ENCODE measurements at places on chromosomes 7 and 10.

GRCh38 chr10:9868499-9868898 lies 1149.2 kb upstream of the CELF2 start:
- no peak for DNase-seq

DNA sequence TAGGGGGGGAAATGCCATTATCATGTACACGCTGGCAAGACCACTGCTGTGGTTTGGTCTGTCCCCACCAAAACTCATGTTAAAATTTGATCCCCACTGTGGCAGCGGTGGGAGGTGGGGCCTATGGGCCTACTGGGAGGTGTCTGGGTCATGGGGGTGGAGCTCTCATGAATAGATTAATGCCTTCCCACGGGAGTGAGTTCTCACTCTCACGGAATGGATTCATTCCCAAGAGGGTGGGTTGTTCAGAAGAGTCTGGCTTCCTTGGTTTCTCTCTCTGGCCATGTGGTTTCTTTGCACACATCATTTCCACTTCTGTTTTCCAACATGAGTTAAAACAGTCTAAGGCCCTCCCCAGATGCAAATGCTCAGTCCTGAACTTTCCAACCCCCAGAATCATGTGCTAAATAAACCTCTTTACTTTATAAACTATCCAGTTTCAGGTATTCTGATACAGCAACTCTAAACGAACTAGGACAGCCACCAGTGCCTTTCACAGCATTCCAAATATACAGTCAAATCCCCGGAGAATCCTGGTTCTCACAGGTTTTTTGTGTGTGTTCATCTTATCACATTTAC lies 44.3 kb downstream of the SMURF1 start:
- DNase-seq = no peak

- DNase-seq = no peak
Observed at GRCh38 chr7:109579901-109580300, 1010.2 kb downstream of the DNAJB9 start.

GRCh38 chr10:112379635-112380296 lies 5.8 kb downstream of the ACSL5 start:
- DNase-seq = no peak

DNA sequence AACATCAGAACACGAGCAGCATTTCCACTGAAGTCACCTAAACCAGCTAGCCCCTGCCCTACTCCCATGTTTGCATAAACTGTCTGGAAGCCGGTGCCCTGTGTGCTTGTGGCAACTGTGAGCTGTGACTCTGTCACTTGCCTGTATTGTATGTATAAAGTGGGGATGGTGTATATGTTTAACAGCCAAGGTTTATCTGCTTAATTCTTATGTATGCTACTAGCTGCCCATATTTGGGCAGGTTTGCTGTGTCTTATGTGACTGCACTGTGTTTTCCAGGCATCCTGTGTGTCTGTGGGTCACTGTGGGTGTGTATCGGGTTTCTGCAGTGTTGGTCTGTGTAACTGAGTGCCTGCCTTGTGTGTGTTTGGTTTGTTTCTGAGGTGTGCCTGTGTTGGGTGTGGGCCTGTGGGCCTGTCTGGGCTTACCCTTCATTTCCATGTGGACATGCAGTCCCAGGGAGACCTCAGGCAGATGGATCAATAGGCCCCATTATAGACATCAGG lies 9.3 kb downstream of the LBX1 start:
- no peak for DNase-seq

DNA sequence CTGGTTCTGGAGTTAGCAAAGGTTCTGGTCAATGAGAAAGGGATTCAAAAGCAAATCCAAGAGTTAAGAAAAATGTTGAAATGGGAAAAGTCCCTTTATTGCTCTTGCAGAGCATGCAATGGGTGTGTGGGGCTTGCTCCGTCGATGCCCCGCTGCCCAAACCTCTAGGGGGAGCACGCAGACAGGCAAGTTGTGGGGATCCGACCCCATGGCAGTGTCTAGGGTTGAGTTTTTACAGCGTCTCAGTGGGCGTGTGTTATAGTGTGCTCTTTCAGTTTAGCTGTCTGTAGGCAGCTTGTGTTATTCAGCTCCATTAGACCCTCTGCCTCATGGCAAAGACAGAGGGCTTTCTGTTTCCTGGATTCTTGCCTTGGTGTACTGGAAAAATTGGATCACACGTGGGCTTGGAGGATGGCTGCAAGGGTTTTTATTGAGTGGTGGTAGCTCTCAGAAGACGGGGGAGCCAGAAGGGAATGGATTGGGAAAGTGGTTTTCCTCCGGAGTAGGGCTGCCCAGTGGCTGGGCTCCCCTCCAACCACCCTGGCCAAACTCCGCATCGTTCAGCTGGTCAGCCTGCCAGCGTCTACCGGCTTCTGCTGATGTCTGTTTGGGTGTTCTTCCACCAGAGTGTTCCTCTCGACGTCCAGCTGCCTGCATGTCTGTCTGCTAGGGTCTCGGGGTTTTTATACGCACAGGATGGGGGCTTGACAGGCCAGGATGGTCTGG lies 102.3 kb upstream of the PLXDC2 start:
- no peak for DNase-seq

DNA sequence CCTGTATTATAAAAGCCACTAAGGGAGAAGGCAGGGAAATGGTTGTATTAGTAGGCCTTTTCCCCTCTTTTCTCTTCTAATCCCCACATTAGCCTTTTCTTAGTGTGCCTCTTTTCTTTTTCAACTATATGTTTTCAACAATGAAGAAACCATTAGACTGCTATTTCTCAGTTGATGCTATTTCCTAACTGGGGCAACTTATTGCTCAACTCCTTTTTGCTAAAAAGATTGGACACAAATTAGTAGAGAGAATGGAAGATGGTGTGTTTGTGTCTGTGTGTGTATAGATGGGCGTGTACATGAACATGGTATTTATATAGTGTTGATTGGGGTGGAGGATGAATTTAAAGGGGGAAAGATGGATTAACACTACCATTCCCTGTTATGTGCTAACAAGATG lies 28.4 kb downstream of the TBC1D12 start:
- DNase-seq = no peak

GRCh38 chr10:93481637-93482144 lies 443 bp downstream of the MYOF start:
- DNase-seq = no peak

- DNase-seq = no peak
Observed at GRCh38 chr10:17562614-17563013, 54.6 kb downstream of the HACD1 start.

- no peak for DNase-seq
Observed at GRCh38 chr10:50605951-50606270, 17.8 kb downstream of the SGMS1 start.

DNA sequence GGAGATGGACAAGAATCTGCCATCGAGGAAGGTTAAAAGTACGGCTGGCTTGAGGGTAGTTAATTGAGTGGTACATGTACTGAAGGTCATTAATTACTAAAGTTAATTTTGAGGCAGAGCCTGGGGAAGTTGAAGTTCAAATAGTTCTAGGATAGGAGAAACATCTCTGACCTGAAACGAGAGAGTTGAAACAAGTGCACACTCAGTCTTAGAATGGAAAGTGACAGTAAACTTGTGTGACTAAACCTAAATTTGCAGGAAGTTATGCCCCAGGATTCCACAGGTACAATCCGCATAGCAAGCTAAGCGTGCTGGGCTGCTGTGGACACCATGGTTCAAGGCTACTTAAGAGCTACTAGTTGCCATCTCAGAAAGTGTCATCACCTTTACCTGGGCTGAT lies 209.9 kb downstream of the CHCHD3 start:
- no peak for DNase-seq

- DNase-seq = no peak
Observed at GRCh38 chr10:31011665-31012022, 20.0 kb downstream of the ZNF438 start.

GRCh38 chr10:131833013-131833412 lies 67.8 kb upstream of the PPP2R2D start:
- DNase-seq = no peak

GRCh38 chr10:34655286-34656170 lies 159.6 kb downstream of the PARD3 start:
- no peak for DNase-seq

DNA sequence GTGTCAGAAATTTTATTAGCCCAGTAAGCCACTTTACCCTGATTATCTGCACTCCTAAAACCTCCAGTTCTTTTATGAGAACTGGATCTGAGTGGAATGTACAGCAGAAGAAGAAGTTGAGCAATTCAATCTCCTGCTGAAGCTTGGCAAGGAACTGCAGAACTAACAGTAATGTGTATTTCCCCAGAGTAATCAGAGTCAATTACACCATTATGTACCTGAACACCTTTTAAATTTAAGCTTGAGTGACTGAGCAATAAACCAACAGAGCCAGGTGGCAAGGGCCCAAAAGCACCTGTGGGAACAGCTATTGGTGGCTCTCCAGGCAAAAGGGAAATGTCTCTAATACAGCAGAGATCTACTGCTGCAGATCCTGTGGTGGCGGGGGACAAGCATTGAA lies 40.1 kb upstream of the AKR1C2 start:
- DNase-seq = no peak

DNA sequence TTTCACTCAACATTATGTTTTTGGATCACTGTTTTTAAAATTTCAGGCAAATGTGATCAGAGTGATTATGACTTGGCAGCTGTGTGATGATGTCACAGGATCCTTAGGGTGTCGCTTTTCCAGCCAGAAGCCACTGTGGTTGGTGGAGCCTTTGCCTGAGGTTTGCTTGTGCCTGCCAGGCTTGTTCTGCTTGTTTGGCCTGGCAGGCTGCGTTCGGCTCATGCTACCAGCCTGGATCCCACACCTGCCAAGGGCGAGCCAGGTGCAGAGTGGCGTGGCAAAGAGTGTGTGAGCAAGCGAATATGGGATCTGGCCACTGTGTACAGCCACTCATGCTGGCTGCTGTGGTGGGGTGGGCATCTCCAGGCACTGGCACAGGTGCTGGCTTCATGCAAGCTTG lies 55.7 kb downstream of the ADK start:
- no peak for DNase-seq

DNA sequence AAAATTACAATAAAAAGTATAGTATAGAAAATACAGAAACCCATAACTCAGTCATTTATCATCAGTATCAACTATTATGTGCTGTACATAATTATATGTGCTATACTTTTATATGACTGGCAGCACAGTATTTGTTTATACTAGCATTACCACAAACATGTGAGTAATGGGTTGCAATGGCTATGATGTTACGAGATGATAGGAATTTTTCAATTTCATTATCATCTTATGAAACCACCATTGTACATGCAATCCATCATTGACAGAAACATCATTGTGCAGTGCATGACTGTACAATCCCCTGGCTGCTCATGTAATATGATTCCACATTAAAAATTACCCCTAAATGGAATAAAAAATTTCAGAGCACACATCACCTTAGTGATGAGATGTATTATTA lies 55.7 kb upstream of the TMEM229A start:
- DNase-seq = no peak

- DNase-seq = no peak
Observed at GRCh38 chr10:131854579-131855335, 46.1 kb upstream of the PPP2R2D start.

DNA sequence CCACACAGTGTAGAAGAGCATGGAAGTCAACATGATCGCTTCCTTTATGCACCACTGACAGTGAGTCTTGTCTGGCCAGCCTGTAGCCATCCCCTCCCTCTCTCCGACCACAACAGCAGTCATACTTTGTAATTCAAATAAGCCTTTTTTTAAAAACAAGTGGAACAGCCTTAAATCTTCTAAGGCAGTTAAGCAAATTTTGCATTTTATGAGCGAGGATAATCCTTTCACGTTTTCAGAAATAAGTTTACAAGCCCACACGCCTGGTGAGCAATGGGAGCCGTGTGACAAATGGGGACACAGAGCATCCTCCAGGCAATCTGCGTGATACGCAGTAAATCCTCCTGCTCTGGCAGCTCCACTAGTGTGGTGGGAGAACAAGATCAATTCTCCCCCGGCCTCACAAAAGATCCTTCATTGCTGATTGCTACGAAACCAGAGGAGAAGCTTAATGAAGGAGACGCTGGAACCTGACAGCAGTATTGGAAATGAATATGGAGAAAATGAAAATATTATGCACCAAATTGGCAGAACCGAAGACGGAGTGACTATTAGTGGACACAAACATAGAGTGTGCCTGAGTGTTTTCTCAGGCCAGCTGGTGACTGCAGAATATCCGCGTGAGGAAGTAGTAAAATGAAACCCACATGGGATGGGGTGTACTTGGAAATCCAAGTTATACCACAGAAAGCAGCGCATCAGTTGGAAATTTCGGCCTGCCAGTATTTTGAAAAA lies 104.2 kb upstream of the CDCA7L start:
- no peak for DNase-seq

GRCh38 chr7:97117035-97117371 lies 495 bp upstream of the SDHAF3 start:
- DNase-seq = no peak

GRCh38 chr10:24255115-24255880 lies 46.4 kb downstream of the KIAA1217 start:
- no peak for DNase-seq

DNA sequence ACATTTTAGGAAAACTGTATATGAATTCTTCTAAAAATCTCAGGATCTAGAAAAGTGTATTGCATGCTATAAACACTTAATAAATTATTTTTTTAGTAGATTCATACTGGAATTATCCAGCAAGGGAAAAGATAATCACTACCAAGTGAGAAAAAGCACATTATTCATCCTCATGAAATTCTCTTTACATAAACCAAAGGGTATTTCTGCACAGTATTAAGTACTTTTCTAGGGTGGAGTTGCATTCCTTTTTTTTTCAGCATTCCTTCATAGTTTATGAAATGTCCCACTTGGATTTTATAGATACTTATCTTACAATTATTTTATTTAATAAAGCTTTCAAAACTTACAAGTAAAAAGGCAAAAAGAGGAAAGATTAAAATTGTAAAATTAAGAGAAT lies 403.3 kb downstream of the HGF start:
- no peak for DNase-seq

GRCh38 chr10:124476043-124476725 lies 14.6 kb downstream of the LHPP start:
- no peak for DNase-seq

DNA sequence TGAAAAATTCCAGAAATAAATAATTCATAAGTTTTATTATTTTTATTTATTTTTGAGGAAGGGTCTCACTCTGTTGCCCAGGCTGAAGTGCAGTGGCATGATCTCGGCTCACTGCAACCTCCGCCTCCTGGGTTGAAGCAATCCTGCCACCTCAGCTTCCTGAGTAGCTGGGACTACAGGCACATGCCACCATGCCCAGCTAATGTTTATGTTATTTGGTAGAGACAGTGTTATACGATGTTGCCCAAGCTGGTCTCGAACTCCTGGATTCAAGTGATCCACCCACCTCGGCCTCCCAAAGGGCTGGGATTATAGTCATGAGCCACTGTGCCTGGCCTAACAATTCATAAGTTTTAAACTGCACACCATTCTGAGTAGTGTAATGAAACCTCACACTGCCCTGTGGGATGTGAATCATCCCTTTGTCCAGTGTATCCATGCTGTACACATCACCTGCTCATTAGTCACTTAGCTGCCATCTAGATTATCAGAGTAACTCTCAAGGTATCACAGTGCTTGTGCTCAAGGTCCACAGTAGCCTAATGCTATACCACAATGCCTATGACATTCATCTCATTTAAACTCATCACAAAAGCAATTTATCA lies 17.9 kb downstream of the RTKN2 start:
- DNase-seq = no peak

- DNase-seq = no peak
Observed at GRCh38 chr7:66576646-66577045, 52.0 kb upstream of the KCTD7 start.

Measured in effector memory CD4-positive, alpha-beta T cell (primary cell).